ENCODE measurements at places on chromosomes 2 and 18.

- no peak for DNase-seq
Measured at GRCh38 chr2:222307978-222308730, 9.4 kb upstream of the PAX3 start.

DNA sequence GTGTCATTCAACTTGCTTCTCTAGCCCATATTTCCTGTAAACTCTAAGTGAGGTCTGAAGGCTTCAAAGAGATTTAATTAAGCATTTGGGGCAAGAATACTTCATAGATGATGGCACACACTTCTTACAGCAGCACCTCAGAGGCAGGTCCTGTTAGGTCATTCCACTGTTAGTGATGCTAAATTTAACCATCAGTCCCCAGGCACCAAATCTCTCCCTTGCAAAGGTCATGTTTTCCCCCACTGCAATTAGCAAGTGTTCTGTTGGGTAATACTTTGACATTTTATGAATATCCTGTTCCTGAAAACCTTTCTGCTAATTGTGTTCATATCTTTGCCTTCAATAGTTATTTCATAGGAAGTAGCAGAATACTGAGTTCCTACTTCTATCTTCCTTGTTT, 117.0 kb downstream of the STK39 start:
- DNase-seq = no peak

GRCh38 chr2:240565333-240566202, 2.7 kb upstream of the RNPEPL1 start:
- peak; percentile 98 for DNase-seq

DNA sequence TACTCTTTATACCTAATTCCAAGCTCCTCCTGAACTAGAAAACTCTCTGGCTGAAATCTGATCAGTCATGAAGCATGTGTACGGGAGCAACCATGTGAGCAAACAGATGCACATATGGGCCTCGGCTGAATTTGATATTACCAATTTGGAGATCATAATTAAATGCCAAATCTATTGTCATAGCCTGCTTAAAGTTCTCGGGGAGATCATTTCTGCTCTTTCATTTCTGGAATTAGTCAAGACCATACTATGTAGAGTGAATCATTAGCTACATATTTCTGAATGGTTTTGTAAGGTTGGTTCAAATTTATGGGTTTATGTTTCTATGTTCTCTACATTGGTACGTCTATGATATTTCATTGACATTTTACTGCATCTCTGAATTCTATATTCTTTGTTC, 205.5 kb downstream of the UBE2E3 start:
- DNase-seq = no peak

- DNase-seq = no peak
Measured at GRCh38 chr2:63047321-63048279, 3.0 kb upstream of the OTX1 start.

GRCh38 chr2:85269959-85270358, 57.8 kb downstream of the TGOLN2 start:
- no peak for DNase-seq

DNA sequence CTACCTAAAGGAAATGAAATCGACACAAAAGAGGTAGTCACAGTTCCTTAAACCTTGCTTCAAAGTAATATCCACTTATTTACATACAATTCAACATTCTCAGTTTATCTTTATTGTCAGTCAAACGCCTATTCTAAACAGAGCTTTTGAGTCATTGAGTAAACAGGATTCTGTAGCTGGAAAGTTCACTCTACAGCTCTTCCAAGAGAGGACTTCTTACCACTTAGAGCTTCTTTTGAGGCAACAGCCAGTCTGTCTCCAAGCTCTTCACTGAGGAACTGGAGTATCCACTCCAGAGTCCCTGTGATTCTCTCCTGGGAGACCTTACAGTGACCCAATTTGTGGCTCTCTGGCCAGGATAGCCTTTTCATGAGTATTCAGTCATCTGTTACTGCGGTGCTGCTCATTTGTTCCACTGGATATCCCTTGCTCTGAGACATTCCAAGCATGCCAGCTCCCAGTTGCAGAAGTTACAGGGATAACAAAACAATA, 210.9 kb upstream of the OSR1 start:
- no peak for DNase-seq

- no peak for DNase-seq
Measured at GRCh38 chr2:242075696-242076095, 206.2 kb downstream of the RTP5 start.
